ENCODE measurements at places on chromosomes 5 and 9.

GRCh38 chr9:32468740-32469139, 57.3 kb downstream of the RIGI start:
- DNase-seq, result no peak

DNA sequence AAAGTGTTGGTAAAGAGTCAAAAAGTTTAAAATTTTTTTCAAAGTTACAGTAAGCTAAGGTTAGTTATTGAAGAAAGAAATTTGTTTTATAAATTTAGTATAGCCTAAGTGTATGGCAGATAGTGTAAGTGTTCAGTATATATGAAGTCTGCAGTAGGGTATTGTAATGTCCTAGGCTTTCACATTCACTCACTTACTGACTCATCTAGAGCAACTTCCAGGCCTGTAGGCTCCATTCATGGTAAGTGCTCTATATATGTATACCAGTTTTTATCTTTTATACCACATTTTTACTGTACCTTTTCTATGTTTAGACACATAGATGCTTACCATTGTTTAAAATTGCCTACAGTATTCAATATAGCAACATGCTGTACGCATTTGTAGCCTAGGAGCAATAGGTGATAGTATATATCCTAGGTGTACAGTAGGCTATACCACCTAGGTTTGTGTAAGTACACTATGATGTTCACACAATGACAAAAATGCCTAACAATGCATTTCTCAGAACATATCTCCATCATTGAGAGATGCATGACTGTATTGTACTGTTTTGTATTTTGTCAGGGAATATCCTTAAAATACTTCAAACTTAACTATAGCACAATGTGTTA, 38.5 kb downstream of the CYSTM1 start:
- DNase-seq, result no peak

GRCh38 chr5:133618141-133618540, 5.8 kb upstream of the FSTL4 start:
- DNase-seq, result no peak

DNA sequence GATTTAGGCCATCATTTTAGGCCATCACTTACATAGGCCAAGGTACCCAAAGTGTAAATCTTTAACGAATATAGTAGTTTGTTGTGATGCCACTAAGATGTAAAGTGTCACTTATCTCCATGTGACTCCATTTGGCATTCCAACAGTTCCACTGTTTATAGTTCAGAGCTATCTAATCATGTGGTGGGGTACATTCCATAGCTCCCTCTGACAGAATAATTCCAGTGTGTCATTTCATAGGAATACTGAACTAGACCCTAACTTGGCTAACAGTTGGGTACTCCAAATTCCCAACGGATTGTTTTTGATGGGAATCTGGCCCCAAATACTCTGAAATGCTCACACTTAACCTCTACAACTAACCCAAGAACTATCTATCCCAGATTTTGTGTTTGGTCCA, 76.7 kb upstream of the FST start:
- DNase-seq, result no peak
